NCI-H1694 treated with DMSO at 0.1 percent for 48 hours (cell line): ENCODE measurements at places on chromosomes 5 and 9.

DNA sequence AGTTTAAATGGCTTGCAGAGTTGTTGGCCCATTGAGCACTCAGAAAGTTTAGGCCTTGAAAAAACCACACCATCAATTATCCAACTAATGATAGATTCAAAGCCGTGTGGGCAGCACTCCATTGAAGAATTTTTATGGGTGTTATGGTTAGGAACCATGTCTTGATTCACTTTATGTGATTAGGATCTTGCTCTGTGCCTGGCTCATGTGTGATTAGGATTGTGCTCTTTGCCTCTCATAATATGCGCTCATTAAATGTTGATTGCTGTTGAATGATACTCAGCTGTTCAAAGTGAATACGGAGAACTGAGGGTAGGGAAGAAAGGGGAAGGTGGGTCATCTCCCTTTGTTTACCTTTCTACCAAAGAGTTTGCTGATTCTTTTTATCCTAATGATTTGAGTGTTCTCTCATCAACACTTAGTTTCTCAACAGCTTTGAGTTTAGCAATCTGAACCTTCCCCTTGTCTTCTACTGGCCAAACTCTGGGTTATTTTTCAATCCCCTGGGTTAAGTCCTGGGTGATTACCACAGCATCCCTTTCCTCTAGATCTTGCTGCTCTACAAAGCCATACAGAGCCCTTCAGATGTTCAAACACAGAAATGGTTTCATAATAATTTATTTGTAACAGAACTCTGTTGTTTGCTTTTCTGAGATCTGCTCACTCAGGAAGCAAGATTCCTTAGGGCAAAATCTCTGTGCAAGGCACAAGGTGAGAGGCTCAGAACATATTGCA is 668.8 kb upstream of the RGMB start:
- no peak for DNase-seq

GRCh38 chr5:4480528-4481349 is 659.4 kb upstream of the ADAMTS16 start:
- DNase-seq = no peak

- DNase-seq = no peak
Measured at GRCh38 chr9:97668485-97668884, 28.7 kb downstream of the XPA start.

GRCh38 chr9:90044710-90045151 is 439.9 kb downstream of the GADD45G start:
- DNase-seq = no peak

- no peak for DNase-seq
Measured at GRCh38 chr5:37184748-37185364, 64.3 kb downstream of the CPLANE1 start.

GRCh38 chr5:75461679-75462078 is 49.8 kb downstream of the CERT1 start:
- no peak for DNase-seq

- no peak for DNase-seq
Measured at GRCh38 chr5:157713830-157714595, 17.2 kb upstream of the THG1L start.

DNA sequence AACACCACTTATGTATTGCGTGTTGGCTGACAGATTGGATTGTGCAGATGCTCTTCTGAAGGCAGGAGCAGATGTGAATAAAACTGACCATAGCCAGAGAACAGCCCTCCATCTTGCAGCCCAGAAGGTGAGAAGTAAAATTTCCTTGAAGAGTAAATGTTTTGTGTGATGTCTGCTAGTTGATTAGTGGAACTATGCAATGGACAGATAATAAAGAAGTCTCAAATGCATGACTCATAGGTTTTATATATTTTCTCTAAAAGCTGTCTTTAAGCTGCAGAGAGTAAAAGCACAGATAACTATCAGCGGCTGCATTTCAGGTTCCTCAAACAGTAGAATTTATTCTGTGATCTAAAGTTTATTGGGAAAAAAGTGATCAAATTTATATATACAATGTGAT is 27.4 kb downstream of the INVS start:
- no peak for DNase-seq

- no peak for DNase-seq
Measured at GRCh38 chr5:40507095-40507494, 172.6 kb upstream of the PTGER4 start.

GRCh38 chr5:57777174-57777581 is 294.6 kb upstream of the ACTBL2 start:
- no peak for DNase-seq

- DNase-seq = no peak
Measured at GRCh38 chr5:156522651-156523529, 195.9 kb downstream of the SGCD start.

DNA sequence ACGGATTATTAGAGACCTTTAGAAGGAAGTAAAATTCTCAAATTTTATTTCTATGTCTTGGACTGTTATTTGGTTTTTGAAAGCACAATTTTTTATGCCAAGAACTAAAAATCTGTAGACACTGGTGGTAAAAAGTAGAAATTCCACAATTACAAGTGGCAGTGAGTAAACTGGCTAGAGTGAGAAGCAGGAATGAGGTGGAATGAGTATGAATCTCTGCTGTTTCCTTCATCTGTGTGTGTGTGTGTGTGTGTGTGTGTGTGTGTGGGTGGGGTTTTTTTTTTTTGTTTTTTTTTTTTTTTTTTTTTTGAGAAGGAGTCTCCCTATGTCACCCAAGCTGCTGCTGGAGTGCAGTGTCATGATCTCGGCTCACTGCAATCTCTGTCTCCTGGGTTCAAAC is 94.2 kb downstream of the TLE4 start:
- DNase-seq = no peak

- peak; percentile 75 for DNase-seq
Measured at GRCh38 chr9:132894346-132894745, 15.6 kb downstream of the SPACA9 start.

GRCh38 chr9:104911032-104911607 is 16.8 kb downstream of the ABCA1 start:
- no peak for DNase-seq

DNA sequence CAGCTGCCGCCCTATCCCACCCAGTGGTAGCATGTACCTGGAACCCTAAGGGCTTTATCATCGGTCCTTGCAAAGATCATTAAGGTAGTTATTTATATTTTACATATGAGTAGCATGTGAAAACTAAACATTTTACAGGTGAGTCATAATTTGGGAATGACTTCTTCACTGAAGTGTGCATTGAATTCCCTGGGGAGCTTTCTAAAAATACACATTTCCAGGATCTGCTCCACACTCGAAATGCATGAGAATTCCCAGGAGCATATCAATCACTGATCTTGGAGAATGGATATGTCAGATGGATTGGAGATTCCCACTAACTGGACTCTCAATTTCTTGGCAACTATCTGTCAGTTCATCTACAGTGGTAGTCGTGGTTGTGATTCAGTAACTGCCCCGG is 717.5 kb downstream of the IRX1 start:
- DNase-seq = no peak

DNA sequence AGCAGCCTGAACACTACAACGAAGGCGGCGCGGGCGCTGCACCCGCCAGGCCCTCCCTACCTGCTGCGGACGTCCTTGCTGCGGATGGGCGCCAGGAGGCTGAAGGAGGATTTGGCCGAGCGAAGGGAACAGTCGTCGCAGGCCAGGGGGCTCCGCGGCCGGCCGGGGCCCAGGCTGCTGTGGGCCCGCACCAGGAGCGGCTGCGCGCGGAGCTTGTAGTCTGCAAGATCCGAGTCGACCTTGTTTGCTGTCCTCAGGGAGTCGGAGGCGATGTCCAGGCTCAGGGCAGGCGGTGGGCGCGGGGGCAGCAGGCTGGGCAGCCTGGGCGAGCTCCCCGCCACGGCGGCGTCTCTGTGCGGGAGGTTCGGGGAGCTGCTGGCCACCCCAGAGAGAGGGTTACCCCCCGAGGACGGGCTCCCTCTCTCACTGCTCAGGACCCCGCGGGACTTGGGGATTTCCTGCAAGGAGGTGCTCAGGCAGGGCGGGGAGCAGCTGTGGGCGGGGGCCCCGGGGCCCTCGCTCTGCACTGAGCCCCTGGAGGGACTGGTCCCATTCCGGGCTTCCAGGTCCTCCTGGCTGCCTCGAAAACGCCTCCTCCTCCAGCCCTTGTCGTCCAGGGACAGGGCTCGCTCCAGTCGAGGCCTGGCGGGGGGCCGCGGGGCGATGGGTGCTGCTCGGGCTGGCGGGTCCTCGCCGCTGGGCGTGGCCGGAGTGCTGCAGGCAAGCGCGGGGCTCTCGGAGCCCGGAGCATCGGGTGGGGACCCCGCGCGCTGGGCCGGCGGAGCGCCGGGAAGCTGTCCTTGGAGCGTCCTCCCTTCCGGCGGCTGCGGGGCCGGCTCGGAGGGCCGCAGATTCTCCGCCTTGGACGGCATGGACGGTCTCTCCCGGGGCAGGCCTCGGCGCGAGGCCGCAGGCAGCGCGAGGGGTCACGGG is 831 bp downstream of the INPP5E start:
- no peak for DNase-seq

DNA sequence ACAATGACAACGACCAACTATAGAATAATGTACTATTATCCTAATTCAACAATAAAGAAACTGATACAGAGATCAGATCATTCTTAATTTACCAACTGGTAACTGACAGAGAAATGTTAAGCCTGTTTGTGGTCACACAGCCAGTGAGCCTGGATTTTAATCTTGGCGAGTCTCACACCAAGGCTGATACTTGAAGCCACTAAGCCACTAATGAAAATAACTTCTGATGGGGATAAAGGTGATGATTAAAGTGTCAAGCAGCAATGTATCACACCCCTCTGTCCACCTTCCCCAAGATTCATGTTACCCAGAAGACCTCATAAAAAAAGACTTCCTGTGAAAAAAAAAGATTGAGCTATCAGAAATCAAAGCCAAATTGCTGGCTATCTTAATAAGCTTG is 350.5 kb downstream of the SPOCK1 start:
- no peak for DNase-seq

- DNase-seq = no peak
Measured at GRCh38 chr5:132003982-132004381, 7.5 kb downstream of the ACSL6 start.

GRCh38 chr5:78895616-78896015 is 89.5 kb downstream of the ARSB start:
- DNase-seq = no peak

DNA sequence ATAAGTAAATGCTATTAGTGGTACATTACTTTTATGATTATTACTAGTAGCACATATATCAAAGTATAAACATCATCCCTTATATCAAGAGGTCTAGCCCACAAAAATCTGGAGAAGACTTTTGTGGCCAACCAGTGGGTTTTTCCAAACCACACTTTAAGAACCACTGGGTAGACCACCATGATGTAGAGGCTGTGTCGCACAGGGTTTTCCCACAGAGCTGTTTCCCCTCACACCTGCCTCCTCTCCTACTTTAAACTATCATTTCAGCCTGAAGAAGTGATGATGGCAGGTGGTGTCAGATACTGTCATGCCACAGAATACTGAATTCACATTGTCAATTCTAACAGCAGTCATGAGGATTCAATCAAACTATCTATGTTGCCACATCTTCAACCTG is 109.2 kb downstream of the FBXW11 start:
- no peak for DNase-seq

GRCh38 chr5:129051283-129051682 is 43.3 kb upstream of the ISOC1 start:
- no peak for DNase-seq

- DNase-seq = no peak
Measured at GRCh38 chr5:81393783-81394718, at the start of gene ACOT12. ACOT12 (minus strand) TSS chr5:81394134; CDS start chr5:81394114, 20 bp downstream.

- no peak for DNase-seq
Measured at GRCh38 chr5:93320920-93321445, 260.0 kb downstream of the NR2F1-AS1 start.

DNA sequence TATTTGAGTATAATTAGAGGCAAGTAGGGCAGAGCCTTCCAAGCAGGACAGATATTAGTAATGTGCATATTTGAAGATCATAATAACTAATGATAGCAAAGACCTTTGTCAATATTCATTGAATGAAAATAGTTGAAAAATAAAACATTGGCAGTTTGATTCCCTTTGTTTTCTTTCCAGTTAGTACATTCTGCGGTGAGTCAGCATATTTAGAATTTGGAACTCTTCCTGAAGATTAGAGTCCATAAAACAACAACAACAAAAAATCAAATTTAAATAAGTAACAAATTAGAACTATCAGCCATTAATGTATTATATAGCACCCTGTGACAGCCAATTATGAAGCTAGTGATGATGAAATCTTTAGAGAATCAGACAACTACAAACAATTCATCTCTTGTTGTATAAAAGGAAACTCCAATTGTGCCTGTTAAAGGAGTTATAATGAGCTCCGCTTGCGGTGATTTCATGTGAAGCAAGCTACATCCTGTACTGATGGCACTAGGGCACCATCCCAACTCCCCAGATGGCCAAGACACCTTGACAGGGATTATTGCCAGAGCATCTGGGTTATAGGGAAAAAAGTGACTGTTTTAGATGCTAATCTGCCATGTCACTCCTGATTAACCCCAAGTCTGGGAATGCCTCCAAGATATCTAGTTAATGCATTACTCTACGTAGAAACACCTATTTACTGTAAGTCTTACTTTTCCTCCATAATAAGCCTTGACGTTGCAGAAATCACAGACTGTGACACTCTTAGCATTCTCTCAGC is 6.8 kb downstream of the IFNA8 start:
- DNase-seq = no peak
